ENCODE measurements at places on chromosomes 13 and 19. TPM values are rescaled to one million over a fixed set of nuclear protein-coding genes. Genes with fewer than 3 reads are reported as not detected.
A peak's percentile ranks its signal among the peaks of the same experiment; 100 is the strongest.

Gene RAB20
- 7.4 TPM for total RNA-seq

DNA sequence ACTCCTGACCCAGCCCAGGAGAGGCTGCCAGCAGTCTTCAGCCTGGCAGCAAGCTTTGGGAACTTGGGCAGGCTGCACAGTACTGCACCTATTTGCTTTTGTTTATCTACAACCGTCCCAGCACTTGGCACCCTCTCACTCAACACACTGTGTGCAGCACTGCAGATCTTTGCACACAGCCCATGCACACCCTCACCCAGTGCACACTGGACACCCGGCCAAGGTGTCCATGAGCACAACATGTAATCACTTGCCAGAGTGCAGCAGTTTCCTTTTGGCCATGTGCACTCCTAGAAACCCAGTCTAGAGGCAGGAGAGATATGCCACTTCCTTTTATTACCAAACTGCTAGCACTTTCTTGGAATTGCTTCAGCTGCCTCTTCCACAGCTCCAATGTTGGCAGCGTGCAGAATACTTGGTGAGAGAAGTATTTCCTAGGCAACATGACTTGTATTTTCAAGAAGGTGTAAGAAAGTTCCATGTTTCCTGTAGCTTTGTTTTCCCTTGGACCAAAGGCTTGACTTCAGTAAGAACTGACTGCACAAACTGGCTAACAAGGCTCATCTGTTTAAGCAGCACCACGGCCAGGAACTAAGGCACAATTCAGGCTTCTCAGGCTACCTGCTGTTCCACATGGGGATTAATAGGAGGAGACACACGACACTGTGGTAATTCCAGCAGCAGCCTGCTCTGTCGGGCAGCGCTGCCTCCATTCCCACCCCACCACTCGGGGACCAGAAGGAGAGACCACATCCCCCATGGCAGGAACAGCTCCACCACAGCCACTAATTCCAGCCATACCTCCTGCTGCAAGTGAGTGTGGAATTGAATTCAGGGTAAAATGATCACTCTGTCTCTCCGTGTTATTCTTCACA, 15.3 kb downstream of the ATP7B start:
- DNase-seq: no peak

DNA sequence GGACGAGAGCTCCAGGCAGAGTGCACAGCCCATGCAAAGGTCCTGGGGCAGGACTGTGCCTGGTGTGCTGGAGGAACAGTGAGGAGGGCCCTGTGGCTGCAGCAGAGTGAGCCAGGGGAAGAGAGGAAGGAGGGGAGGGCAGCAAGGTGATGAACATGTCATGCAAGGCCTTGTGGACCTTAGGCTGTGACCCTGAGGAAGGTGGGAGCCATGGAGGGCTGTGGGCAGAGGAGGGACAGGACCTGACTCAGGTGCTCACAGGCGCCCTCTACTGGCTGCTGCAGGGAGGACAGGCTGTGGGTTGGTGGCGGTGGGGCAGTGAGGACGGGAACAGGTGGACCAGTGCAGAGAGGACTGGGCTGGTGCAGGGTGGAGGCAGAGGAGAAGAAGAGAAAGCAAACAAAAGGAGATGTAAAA, 170.3 kb downstream of the PTPRS start:
- no peak for DNase-seq

- DNase-seq: no peak
Observed at GRCh38 chr19:15397236-15397635, 17.6 kb upstream of the AKAP8 start.

GRCh38 chr13:110426735-110427134, 119.7 kb downstream of the COL4A2 start:
- no peak for DNase-seq

GRCh38 chr19:57052081-57052480, 67.7 kb upstream of the USP29 start:
- DNase-seq: no peak

DNA sequence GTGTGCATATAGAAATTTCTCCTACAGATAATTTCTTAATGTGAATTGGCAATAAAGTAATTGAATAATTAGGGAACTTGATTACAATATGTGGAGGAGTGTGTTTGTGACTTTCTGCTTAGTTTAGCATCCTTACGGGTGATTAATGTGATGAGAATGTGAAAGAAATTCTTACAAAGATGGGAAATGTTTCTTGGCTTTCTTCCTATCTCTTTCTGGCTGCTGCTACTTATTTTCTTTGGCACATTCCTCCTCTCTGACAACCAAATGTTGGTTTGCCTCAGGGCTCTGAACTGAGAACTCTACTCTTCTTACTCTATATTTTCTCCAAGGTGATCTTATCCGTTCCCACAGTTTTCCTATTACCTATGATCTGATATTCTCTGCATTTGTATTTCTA, 300.1 kb downstream of the TBC1D4 start:
- DNase-seq: peak; percentile 42

DNA sequence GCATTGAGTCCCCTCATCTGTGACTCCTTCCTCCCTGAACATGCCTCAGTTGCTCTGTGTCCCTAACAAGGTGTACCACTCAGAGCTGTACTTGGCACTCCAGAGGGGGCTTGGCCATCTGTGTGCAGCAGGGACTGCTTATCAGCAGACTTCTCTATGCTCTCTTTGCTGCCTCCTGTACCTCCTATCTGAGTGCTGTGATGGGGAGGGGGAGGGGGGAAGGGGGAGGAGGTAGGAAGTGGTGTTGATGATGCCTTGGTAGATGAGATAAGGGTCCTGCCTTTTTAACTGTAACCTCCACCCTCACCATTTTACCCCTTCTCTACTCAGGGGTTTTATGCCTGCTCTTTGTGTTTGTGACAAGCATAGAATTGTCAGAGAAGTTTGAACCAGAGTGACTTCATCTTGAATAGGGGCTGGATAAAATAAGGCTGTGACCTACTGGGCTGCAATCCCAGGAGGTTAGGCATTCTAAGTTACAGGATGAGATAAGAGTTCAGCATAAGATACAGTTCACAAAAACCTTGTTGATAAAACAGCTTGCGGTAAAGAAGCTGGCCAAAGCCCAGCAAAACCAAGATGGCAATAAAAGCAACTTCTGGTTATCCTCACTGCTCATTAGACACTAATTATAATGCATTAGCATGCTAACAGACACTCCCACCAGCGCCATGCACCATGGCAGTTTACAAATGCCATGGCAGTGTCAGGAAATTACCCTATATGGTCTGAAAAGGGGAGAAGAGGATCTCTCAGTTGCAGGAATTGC, 13.2 kb downstream of the PCDH8 start:
- DNase-seq: no peak

DNA sequence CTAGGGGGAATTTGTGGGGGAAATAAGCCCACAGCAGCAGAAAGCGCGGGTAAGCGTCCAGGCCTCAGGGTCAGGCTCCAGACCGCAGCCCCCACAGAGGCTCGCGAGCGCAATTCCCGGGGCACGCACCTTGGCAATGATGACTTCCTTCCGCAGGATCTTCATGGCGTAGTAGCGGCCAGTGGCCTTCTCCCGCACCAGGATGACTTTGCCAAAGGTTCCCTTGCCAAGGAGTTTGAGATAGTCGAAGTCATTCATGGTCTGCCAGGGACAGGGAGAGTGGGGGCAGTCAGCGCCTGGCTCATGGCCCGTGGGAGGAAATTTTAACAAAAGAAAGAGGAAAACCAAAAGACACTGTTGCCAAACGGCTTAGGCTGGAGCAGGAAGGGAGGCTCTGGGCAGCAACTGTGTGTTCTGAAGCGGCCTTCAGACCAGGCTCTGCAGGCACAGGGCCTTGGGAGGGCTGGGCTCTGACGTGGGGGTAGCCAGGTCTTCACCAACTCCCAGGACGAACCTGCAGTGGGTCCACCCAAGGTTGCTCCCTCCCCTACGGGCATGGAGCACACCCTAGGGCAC, 15.4 kb upstream of the CCNP start:
- no peak for DNase-seq

GRCh38 chr19:29292153-29292552, 79.2 kb upstream of the UQCRFS1 start:
- no peak for DNase-seq

GRCh38 chr19:13347367-13347766, 158.9 kb downstream of the CACNA1A start:
- DNase-seq: no peak

- peak; percentile 37 for DNase-seq
Observed at GRCh38 chr13:40402931-40403431, 263.5 kb downstream of the FOXO1 start.

DNA sequence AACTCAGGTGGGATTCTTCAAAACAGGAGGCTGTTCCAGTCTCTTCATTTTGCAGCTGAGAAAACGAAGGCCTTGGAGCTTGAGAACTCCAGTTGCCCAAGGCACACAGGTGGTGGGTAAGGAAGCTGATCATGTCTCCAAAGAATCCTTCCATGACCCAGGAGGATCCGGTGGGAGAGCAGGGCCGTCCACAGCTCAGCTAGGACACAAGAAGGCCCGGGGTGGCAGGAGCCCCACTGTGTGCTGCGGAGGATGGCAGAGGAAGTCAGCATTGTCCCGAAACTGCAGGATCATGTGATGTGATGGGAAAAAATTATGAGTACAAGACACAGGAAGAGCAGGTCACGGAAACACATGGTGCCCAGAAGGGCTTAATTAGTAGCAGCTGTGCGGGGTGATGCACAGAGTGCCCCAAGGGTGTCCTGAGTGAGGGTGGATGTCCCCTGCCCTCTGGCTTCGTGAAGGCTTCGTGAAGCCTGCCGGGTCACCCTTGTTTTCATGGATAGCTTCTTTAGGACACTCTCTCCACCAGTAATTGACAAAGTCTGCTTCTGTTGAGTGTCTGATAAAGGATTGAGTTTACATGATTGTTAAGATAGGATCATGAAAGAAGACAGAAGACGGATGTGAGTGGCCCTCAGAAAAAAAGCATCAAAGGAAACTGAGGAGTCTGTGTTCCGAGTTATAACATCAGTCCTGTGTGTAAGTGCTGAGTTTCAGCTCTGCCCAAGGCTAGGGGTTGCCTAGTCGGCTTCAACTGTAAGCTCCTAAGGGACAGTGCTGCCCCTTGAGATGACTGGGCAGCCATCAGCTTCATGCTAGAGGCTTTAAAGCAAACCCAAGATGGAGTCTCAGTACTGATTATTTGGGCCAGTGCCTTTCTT, 33.8 kb upstream of the SACS start:
- DNase-seq: no peak

DNA sequence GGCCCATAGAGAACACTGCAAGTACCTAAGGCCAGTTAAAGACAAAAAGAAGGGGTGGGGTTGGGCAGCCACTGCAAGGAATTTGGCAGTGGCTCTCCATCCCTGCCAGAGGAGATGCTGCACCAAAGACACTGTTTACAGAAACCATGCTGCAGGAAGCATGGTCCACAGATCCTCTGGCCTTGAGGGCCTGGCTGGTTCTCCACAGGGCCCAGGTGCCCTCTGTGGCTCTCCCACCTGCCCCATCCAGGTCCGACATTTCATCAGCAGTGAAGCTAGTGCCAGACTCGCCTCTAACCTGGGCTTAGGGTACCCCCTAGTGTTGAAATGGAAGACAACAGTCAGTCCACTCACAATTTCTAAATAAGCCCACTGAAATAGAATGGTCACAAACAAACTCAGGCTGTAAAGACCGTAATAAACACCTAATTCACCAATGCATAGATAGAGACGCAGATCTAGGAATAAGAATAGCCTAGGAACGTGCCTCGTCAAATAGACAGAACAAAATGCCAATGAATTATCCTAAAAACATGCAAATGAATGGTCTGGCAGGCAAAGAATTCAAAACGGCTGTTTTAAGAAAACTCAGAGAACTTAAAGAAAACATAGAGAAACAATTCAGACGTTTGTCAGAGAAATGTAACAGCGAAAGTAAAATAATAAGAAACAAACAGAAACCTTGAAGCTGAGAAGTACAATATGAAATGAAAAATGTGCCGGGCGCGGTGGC, 23.3 kb downstream of the LYPD4 start:
- DNase-seq: no peak

- no peak for DNase-seq
Observed at GRCh38 chr19:18483119-18483890, 38.6 kb downstream of the ELL start.

Measured in kidney epithelial cell (primary cell).